NCI-H345 (cell line): ENCODE measurements at places on chromosomes 12 and 14.
A peak's percentile ranks its signal among the peaks of the same experiment; 100 is the strongest.

DNA sequence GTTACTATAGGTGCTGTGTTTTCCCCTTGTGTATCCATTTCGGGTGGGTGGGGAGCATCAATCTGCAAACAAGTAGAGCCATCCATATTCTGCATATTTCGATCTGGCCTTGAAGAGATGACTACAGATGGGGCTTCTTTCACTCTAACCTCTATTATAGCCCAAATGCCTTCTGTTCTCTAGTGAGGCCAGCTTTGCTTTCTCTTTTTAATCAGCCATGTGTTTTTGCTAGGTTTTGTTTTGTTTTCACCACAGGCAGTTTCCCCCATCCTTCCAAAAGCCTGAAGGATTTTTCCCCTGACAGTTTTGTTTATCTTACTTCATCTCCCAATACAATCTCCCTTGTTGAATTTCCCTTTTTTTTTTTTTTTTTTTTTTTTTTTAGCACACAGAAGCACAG, 224.1 kb downstream of the BTG1 start:
- DNase-seq = no peak

DNA sequence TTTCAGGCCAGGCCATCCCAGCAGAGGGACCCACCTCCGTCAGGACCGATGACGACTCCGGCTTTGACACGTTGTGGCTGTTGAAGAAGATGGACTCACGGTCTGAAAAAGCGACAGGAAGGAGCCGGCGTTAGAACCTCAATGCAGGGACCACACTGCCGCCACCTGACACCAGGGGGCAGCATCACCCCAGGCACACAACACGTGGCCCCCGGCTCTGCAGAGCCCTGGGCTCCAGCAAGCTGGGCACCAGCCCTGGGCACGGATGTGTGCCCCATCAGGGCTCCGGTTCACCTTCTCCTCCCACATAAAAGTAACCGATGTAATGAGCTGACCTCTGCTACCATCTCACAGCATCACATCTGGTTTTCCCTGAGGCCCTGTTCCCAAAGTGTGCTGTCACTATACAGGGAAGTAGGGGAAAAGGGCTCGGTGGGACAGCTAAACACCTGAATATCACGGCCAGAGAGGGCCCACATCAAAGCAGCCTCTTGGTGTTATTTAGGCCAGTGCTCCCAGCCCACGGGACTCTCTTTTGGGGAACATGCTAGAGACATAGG, 29.0 kb downstream of the CHGA start:
- DNase-seq = peak; percentile 74

GRCh38 chr14:68939181-68939892, 39.8 kb downstream of the ACTN1 start:
- no peak for DNase-seq

- DNase-seq = no peak
Observed at GRCh38 chr12:4584281-4584680, 22.3 kb downstream of the DYRK4 start.

- no peak for DNase-seq
Observed at GRCh38 chr12:50986966-50987737, 34.8 kb downstream of the HIGD1C start.

GRCh38 chr12:92729773-92730305, 27.1 kb downstream of the PLEKHG7 start:
- no peak for DNase-seq

DNA sequence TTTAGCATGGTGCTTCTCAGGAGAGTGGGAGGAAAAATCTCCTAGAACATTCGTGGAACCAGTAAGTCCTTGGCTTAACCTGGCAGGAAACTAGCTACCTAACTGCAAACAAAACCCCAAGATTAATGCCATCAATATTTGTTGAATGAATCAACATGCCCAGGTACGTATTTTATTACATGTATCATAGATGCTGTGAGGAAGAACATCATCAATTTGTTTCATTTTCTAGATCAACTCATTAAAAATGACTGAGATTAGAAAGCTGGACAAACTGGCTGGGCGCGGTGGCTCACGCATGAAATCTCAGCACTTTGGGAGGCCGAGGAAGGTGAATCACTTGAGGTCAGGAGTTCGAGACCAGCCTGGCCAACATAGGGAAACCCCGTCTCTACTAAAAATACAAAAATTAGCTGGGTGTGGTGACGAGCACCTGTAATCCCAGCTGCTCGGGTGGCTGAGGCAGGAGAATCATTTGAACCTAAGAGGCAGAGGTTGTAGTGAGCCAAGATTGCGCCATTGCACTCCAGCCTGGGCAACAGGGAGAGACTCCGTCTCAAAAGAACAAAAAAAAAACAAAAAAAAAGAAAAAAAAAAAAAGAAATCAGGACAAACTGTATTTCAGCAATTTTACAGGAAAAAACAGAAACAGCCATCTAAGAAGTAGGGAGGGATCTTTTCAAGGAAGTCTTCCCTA, 88.7 kb downstream of the NTN4 start:
- no peak for DNase-seq

DNA sequence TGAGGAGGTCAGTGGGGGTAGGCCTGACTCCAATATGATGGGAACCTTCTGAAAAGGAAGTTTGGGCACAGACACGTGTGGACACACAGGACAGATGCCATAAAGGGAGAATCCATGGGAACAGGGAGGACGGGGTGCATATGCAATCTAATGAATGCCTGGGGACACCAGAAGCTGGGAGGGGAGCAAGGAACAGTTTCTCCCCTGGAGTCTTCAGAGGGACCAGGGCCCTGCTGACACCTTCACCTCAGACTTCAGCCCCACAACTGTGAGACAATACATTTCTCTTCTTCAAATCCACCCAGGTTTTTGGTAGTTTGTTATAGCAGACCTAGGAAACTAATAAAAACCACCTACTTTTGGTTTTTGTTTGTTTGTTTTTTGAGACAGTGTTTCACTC, 35.2 kb upstream of the CLIP1 start:
- DNase-seq = no peak

- DNase-seq = no peak
Observed at GRCh38 chr12:1782215-1782614, 38.1 kb upstream of the LRTM2 start.

GRCh38 chr12:115710104-115710564, 567.4 kb downstream of the MED13L start:
- DNase-seq = no peak

DNA sequence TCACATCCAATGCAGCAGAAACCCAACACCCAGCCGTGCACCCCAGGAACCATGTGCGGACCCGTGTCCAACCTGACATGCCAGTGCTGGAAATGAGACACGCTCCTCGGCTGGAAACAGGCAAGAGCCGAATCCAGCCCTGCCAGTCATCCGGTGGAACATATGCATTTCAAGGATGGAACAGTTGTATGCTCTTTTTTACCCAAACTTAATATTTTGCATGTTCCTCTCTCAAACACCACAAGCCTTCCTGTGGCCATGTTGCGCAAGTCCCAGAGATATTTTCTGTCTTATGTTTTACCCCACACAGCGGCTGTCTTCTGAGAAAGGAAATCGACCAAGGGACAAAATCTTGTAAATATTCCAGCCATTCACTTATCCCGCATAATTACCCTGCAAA, 196.9 kb downstream of the BCL11B start:
- no peak for DNase-seq

DNA sequence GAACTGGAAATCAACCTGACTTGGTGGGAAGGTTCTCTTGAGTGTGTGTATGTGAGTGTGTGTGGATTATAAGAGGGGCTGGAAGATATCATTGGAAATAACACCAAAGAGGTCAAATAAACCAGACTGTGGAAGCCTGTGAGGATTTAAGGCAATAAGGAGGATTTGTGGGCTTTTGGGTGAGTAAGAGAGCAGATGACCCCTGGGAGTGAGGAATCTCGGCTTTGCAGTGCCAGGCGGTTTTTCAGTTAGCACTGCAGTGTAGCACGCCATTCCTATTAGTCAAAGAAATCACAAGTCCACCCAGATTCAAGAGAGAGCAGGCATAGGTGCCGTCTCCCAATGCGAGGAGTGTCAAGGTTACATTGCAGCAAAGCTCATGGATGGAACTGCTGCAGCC, 63.3 kb downstream of the CALM1 start:
- no peak for DNase-seq

DNA sequence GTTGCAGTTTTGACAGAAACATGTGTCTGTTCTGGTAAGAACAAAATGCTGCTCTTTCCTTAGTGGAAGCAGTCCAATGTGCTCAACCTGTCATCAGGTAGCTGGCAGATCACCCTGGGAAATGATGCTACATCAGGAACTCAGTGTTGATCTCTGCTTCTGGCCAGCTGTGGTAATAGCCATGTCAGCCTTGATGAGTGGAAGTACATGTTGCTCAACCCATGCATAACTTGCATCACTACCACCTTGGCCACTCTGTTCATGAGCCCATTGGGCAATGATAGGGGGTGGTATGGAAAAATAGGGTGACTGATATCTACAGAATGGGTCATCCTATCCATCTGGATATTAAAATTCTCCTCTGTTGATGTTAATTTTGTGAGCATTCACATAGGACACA, 411.0 kb downstream of the C12orf50 start:
- DNase-seq = no peak

DNA sequence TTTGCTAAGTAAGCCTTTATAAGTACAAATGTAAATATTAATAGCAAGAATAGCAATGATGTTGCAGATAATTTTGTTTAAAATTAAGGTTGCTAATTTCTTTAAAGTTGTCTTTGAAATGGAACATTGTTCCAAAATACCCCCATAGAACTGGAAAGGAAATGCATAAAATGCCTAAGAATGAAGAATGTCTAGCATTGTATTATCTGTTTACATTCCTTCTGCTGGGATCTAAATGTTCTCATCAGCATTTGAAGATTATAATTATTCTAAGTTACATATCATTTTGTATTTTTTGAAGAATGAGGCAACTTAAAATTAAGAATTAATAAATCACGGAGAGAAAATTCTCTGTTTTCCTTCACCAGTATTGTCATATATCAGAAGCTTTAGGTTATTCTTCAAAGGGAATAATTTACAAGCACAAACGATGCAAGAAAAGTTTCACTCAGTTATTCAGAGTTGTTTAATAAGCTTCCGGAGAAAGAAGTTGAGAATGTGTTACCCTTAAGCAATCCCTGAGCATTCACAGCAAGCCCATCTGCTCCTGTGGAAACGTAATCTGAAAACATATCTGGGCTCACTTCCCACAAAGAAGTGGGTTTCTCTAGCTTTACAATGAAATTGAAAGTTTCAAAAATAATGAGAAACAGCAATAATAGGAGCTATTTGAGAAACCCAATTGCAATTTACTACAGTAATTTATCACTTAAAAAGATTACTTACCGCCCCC, 21.3 kb downstream of the SLC6A15 start:
- DNase-seq = no peak

GRCh38 chr14:24366721-24367513, 1.1 kb upstream of the NFATC4 start:
- peak; percentile 98 for DNase-seq
